ENCODE measurements at places on chromosomes 11 and 22.

DNA sequence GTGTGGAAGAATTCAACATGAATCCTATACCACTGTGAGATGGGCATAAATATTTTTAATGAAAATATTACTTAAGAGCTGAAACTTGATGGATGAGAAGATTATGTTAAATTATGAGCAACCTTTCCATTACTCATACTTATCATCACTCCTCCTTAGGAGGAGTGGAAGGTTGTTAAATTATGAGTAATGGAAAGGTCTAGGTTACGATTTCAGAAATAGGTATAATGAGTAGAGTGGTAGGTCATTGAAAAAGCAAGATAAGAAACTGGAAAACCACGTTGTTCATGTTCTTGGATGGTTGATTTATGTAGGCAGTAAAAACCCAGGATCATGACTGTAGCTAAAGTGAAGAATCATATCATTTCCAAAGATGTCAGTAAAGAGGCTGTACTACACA lies 973.2 kb upstream of the RAG2 start:
- DNase-seq = no peak

DNA sequence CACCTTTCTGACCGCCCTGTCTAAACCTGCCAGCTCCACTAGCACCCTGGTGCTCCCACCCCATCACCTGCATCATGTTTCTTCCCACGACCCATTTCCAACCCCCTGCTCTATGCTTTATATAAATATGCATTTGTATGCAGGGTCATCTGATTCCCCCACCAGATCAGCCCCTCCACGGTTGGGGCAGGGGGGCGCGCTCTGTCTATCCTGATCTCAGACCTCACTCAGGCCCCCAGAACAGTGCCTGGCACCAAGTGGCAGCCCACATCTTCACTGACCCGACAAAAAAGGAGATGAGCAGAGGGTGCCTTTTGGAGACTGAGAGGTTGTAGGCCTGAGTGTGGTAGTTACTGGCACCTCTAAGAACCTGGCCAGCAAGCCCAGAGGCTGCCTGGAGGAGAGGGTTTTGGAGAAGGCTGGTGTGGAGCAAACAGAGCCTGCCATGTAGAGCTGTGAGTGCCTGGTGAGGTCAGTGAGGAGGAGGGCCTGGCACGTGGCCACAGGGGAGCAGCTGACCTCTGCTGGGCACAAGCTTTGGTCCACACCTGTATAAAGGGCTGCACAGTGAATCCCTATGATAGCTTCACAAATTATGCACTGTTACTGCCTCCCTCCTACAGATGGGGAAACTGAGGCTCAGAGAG lies 86.3 kb upstream of the RTL6 start:
- no peak for DNase-seq

DNA sequence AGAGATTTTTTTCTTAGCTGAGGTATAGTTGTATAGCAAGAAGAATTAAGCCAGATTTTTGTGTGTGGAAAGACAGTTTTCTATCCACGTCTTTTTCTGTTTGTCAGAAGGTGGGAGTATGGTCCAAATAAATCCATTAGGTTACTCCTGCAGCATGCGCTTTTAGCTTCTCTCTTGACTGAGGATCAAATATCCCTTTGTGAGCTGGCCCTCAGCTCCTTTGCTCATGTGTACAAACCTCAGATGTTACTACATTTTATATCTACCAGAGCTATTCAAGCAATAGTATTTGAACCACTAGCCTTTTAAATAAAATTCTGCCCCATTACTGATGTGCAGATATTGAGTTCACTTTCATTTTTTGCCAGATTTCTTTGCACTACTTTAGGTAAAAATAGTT lies 8.8 kb upstream of the SIDT2 start:
- no peak for DNase-seq

DNA sequence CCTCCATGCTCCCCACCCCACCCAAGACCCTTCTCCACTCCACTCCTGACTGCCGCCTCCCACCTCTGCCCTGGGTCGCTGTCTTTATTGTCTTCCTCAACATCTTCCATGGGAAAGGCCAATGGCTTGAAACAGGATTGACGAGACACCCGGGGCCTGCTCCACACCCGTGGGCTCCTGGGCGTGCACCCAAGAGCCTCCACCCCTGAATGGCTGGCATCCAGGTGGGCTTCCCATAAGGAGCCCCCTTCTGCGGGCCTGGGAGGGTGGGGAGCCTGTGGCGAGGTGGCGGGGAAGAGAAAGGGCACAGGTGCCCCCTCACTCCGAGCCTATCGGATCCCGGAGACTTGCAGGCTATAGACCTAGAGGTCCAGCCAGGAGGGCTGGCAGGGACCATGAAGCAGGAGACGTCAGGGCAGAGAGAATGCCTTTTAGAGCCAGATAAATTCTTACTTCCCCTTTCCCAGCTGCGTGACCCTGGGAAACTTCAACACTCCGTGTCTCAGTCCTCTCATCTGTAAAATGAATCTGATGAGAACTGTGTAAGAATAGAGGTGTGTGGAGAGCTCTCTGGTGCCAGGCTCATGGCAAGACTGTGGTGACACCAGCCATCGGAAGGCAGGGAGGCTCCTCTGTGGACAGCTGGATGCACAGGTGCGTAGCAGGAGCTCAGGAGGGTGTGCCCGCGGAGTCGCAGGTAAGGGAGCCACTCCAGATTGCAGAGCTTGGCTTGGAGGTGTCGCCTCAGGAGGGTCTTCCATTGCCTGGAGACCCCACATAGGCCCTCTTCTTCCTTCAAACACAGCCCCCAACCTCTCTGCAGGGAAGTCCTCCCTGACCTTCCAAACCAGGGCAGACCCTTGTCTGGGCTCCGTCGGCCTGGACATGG lies 53.9 kb downstream of the SMIM38 start:
- DNase-seq = no peak

- DNase-seq = no peak
Observed at GRCh38 chr11:96969251-96969650, 579.4 kb downstream of the JRKL start.

GRCh38 chr11:27701355-27702105 lies 1.3 kb upstream of the BDNF start:
- DNase-seq = no peak

DNA sequence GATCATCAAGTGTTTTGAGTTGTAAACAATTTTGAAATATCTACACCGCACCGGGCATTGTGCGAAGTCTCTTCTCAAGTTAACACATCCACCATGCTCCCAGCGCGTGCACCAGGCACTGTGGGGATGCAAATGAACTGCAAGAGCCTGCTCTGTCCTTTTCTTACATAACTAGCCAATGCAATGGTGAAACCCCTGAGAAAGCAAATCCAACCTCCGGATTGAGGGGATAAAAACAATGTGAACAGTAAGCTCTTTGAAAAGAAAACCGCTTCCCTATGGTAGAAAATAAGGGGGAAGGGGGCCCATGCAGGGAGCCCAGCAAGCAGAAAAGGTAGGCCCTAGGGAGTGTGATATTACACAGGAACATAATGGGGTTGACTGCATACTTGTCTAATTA lies 274.9 kb upstream of the MPPED2 start:
- no peak for DNase-seq

- DNase-seq = no peak
Observed at GRCh38 chr11:118033443-118033842, 43.4 kb upstream of the TMPRSS4 start.

- DNase-seq = no peak
Observed at GRCh38 chr11:116194156-116194904, 578.5 kb downstream of the BUD13 start.

GRCh38 chr11:69447786-69448185 lies 33.7 kb upstream of the LINC01488 start:
- no peak for DNase-seq

GRCh38 chr22:42910221-42910942 lies 53.3 kb upstream of the ARFGAP3 start:
- DNase-seq = no peak

DNA sequence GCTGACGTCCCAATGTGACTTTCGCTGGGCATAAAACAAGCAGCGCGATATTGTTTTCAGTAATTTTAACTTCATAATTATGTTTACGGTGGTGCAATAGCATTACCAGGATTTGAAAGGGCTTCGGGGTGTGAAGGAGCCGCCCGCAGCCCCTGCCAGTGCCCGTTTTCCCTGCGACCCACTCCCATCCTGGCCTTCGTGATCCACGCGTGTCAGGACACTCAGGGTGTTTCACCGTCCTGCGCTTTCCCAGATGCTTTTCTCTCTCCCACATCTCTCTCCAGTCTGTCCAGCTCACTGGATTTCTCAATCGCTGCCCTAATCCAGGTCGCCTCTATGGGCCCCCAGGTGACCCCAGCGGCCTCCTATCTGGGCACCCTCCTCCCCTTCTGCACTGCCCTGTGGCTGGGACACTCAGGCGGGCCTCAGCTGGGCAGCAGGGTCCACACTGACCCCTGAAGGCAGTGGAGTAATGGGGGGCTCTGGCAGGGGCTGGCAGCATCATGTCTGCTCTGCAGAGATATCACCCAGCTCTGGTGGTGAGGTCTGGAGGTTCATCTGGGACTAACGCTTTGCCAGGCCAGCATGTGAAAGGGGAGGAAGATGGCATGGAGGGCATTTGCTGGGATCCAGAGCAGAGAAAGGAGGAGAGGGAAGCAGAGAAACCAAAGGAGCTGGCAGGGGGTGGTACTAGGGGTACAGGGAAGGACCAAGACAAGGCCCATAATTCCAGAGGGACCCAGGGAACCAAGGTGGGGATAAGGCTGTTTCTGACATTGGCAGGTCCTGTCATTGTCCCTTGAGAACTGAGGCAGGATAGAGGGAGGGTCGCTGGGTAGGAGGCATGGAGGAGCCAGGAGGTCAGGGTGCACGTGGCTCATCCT lies 622.8 kb downstream of the BRD1 start:
- no peak for DNase-seq

DNA sequence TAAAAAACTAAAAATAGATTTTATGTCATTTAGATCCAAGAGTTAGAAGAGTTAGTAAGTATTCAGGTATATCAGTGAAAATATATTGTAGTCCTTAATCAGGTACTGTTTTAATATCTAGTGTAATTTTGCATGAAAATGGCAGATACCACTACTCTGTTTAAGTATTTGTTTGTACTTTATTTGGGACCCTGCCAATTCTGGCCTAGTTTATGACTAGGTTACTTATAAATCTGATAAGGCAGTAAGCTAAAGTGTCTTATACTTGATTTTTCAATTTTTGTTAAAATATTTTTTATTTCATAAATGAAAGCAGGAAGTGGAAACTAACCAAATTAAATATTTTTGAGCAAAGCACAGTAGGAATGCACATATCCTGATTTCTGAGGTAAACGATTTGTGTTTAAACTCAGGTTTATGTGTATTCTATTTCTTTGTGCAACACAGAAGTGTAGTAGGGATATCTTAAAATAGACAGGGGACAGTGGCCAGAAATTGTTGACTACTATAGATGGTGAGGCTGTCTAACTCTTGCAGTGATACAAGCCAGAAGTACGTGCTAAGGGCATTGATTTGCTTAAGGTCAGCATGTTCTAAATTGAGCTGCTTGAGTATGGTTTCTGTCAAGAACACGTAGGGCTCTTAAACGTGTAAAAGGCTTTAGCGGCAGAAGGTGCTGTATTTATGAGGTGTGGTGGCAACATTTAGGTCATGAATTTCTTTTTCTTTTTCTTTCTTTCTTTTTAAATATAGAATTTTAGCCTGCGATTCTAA lies 34.0 kb downstream of the HIPK3 start:
- DNase-seq = no peak

- no peak for DNase-seq
Observed at GRCh38 chr11:12174128-12174476, 63.7 kb downstream of the MICAL2 start.

DNA sequence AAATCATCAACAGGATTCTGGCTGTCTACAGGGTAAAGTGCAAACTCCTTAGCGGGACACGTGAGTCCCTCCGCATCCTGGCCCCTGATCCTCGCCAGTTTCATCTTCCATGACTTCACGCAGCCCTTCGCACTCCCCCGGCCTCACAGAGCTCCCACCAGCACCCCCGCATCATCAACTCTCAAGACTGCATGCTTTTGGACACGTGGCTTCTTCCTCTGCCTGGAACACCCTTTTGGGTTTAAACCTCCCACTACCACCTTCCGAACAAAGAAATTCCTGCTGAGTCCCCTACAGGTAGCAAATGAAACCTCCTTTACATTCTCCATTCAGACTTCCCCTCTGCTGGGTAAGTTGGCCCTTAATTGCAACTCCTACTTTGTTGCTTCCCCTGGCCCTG lies 12.6 kb upstream of the EIF3M start:
- no peak for DNase-seq

- DNase-seq = no peak
Observed at GRCh38 chr11:70016666-70017367, 61.3 kb upstream of the ANO1 start.

DNA sequence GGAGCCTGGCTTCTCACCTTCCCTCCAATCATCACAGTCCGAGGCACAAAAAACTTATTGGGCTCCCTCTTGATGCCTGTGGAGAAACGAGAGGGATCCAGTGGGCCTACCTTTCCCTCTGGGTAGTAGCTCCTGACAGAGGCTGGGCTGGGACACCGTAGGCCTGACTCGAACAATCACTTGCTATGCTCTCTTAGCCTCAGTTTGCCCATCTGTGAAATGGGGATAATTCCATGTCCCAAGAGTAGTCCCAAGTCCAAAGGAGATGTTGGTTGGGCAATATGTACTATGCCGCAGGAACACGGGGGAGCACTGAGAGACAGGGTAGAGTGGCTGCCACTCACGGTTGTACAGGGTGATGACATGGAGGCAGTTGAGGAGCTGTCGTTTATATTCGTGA lies 7.6 kb upstream of the RASGRP2 start:
- no peak for DNase-seq

- no peak for DNase-seq
Observed at GRCh38 chr11:66107600-66108510, 37.8 kb downstream of the PACS1 start.

- no peak for DNase-seq
Observed at GRCh38 chr11:33735271-33736147, 714 bp downstream of the CD59 start.

GRCh38 chr11:83257761-83258168 lies 28.4 kb downstream of the CCDC90B start:
- DNase-seq = peak; percentile 6

DNA sequence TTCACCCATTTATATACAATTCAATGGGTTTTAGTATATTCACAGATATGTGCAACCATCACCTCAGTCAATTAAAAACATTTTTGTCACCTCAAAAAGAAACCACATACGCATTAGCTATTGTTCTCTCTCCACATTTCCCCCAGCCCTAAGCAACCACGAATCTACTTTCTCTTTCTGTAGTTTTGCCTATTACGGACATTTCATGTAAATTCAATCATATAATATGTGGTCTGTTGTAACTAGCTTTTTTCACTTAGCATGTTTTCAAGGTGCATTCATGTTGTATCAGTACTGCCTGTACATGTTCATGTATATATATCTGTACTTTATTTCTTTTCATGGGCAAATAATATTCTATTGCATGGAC lies 104.7 kb upstream of the RRM1 start:
- no peak for DNase-seq

GRCh38 chr22:40332319-40332781 lies 13.9 kb upstream of the ADSL start:
- DNase-seq = no peak

DNA sequence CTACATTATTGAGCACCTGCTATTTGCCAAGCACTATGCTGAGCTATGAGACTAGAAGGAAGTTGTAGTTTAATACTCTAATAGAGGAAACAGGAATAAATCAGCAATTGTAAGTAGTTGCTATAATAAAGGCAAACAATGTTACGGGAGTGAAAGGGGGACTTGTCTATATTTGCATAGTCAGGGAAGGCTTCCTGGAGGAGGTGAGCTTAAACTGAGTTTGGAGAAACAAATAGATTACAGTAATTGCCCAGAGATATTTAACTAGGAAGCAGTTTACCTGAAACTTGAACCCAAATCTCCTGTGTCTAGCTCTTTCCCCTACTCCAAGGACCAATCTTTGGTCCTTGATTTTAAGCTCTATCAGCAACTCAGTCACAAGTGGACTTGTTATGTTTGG lies 2.1 kb upstream of the ENTHD1 start:
- no peak for DNase-seq

- DNase-seq = no peak
Observed at GRCh38 chr11:93747122-93747521, 5.7 kb downstream of the C11orf54 start.
